Tibial nerve (tissue), 4 donors: ENCODE measurements at places on chromosomes 13 and 19.
A peak's percentile ranks its signal among the peaks of the same experiment; 100 is the strongest.

DNA sequence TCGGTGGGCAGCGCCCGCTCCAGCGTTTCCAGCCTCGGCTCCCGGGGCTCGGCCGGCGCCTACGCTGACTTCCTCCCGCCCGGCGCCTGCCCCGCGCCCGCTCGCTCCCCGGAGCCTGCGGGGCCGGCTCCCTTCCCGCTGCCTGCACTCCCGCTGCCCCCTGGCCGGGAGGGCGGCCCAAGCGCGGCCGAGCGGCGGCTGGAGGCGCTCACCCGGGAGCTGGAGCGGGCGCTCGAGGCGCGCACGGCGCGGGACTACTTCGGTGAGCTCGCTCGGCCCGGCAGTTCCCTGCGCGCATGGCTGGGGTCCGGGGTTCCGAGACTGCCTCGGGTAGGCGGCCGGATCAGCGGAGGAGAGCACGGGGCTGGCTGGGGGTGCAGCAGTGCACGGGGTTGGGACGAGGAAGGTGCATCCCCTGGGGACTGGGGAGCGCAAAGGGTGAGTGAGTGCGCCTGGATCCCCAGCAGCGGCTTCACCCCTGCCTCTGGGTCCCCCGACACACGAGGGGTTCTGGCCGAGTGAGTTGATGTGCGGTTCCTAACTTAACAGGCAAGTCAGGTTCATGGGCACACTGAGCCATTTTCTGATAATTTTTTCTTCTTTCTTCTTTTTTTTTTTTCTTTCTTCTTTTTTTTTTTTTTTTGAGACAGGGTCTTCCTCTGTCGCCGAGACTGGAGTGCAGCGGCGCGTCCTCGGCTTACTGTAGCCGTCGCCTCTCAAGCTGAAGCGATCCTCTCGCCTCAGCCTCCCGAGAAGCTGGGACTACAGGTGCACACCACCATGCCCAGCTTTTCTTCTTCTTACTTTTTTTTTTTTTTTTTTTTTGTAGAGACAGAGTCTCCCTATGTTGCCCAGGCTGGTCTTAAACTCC is 1.1 kb downstream of the WTIP start:
- no peak for DNase-seq

- DNase-seq = peak; percentile 44
Measured at GRCh38 chr13:45370922-45371406, 30.0 kb upstream of the TPT1 start.

DNA sequence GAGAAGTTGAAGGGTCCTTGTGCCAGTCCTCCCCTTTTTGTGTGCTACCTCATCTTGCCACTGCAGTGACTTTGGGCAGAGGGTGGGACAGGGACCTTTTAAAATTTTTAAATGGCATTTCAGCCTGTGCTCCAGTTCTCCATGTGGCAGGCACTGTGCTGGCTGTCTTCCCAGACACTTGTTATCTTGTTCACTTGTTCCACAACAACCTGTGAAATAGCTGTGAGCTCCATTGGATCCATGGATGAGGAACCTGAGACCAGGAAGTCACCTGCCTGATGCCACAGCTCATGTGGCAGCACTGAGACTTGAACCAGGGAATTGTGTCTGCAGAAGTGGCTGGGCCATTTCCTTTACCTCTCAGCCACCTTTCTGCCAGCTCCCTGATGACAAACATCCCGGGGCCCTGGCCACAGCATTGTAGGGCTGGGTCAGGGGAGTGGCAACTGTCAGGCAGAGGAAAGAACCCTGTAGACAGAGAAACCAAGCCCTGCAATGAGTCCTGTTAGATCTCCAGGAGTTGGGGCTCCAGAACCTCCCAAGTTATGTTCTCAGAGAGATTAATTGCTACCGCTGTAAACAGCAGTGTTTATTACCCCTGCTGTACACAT is 6.4 kb downstream of the EGLN2 start:
- no peak for DNase-seq

DNA sequence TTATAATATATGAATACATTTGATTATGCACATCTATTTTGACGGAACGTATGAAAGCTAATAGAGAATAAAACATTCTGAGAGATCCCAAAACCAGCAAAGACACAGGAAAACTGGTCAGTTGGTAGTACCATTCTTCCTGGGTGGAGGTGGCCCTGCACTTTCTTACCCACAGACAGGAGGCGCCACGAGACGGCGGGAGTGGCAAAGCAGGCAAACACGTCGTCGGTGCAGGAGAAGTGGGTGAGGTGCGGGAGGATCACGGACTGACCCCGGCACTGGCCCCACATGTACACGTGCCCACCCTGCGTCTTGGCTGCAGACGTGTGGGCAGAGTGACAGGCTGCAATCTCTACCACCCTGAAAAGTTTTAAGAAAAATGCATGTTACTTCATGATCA is 36.1 kb downstream of the RCBTB1 start:
- DNase-seq = no peak

DNA sequence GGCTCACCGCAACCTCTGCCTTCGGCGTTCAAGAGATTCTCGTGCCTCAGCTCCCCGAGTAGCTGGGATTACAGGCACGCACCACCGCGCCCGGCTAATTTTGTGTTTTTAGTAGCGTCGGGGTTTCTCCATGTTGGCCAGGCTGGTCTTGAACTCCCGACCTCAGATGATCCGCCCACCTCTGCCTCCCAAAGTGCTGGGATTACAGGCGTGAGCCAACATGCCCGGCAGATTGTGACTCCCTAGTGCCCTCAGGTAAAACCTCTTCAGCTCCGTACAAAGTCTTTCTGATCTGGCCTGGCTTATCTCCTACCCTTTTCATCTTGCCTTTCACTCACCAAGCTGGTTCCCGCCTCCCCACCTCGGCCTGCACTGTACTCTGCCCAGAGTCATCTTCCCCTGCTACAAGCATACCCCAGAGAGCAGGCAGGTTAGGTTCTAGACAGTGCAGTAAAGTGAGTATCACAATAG is 15.0 kb downstream of the BICRA start:
- DNase-seq = no peak

GRCh38 chr13:81089371-81090157 is 748.6 kb upstream of the SPRY2 start:
- no peak for DNase-seq
